ENCODE measurements at places on chromosomes 4 and X. TPM values are rescaled to one million over a fixed set of nuclear protein-coding genes. Genes with fewer than 3 reads are reported as not detected.

The CT55 gene
- total RNA-seq, result 0.55 TPM

The HTT gene
- total RNA-seq, result 38.4 TPM

The SNX12 gene
- total RNA-seq, result 81.0 TPM

The RNF212 gene
- total RNA-seq, result 2.4 TPM

The SLC38A5 gene
- 4.3 TPM for total RNA-seq

The SYNPO2 gene
- 16.6 TPM for total RNA-seq

The IQSEC2 gene
- 48.9 TPM for total RNA-seq

The MYL5 gene
- 23.2 TPM for total RNA-seq

The PLP1 gene
- total RNA-seq, result 1.6 TPM

The CXCL11 gene
- not detected for total RNA-seq

The NPY2R gene
- not detected for total RNA-seq

The RTL5 gene
- total RNA-seq, result 6.8 TPM

The SLAIN2 gene
- 42.0 TPM for total RNA-seq

The SMIM20 gene
- total RNA-seq, result 37.3 TPM

The GABRB1 gene
- total RNA-seq, result not detected

The WNK3 gene
- 27.2 TPM for total RNA-seq

The RIBC1 gene
- total RNA-seq, result 0.18 TPM

The PCDH19 gene
- 0.14 TPM for total RNA-seq

The ZNF81 gene
- total RNA-seq, result 7.6 TPM

The ETDB gene
- not detected for total RNA-seq

The XG gene
- total RNA-seq, result not detected

The NALF2 gene
- 1.2 TPM for total RNA-seq

The GSX2 gene
- total RNA-seq, result not detected

The IL1RAPL1 gene
- total RNA-seq, result not detected

The ZNF711 gene
- 19.4 TPM for total RNA-seq

The PIN4 gene
- 12.3 TPM for total RNA-seq

The PPARGC1A gene
- 5.1 TPM for total RNA-seq

The NOX1 gene
- total RNA-seq, result not detected

The GAGE12H gene
- total RNA-seq, result not detected

The SMIM31 gene
- total RNA-seq, result not detected

The RWDD4 gene
- 59.8 TPM for total RNA-seq

The ARHGAP36 gene
- total RNA-seq, result 57.7 TPM

The CSTF2 gene
- total RNA-seq, result 14.2 TPM

The GNPDA2 gene
- total RNA-seq, result 28.7 TPM

The PCDH10 gene
- 4.7 TPM for total RNA-seq

The TAF7L gene
- not detected for total RNA-seq

The MED28 gene
- total RNA-seq, result 17.0 TPM

The TSPAN7 gene
- total RNA-seq, result 87.3 TPM
